HS-27A (cell line): ENCODE measurements at places on chromosomes 11 and 22.

- no peak for DNase-seq
These were observed 7.2 kb downstream of the OSBP2 start for GRCh38 chr22:30701872-30702271.

DNA sequence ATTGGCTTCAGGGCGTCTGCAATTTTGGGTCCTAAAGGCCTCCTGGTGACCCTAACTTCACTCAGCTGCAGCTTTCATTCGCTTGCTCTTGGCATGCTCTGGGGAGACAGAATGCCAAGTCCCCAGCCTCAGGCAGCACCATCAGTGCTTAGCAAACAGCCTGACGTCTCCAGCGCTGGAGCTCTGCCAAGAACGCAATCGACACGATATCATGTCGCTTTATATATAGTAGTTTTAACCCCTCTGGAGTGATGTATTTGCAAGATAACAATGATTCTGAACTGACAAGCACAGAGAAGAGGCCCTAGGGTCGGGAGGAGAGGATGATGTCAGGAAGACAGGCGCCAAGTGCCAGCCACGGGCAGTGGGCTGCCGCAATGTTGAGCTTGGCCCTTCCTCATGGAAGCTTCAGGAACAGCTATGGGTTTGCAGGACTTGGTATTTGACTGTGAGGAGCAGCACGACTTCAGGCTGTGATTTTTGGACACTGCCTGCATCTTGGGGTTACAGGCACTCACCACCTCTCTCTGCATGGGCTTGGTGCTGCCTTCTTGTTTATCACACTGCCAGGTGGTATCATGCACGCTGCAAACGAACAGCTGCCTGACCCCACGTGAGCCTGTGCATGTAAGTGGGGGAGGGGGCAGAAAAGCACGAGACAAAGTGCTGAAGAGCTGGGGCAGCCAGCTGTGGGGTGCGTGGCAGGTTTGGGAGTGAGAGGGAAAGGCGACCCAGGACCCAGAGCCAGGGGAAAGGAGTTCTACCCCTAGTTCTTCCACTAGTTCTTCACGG is 26.1 kb downstream of the B3GAT1 start:
- DNase-seq = no peak

- no peak for DNase-seq
These were observed 866.6 kb downstream of the BRD1 start for GRCh38 chr22:48960980-48961660.

- DNase-seq = no peak
These were observed 53.3 kb downstream of the CERK start for GRCh38 chr22:46684706-46685105.

DNA sequence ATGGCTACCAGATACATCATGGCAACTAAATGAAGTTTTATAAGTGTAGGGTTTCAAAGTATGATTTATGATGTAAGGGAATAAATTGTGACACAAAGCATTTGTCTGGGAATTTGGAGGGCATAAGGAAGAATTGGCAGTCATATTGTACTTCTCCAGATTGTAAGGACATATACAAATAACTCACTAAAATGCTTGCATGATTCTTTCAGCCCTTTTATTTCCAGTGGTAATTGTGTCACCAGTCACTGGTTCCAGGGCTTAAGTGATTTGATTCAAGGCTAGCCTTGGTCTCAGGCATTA is 299.4 kb upstream of the ANO5 start:
- no peak for DNase-seq

DNA sequence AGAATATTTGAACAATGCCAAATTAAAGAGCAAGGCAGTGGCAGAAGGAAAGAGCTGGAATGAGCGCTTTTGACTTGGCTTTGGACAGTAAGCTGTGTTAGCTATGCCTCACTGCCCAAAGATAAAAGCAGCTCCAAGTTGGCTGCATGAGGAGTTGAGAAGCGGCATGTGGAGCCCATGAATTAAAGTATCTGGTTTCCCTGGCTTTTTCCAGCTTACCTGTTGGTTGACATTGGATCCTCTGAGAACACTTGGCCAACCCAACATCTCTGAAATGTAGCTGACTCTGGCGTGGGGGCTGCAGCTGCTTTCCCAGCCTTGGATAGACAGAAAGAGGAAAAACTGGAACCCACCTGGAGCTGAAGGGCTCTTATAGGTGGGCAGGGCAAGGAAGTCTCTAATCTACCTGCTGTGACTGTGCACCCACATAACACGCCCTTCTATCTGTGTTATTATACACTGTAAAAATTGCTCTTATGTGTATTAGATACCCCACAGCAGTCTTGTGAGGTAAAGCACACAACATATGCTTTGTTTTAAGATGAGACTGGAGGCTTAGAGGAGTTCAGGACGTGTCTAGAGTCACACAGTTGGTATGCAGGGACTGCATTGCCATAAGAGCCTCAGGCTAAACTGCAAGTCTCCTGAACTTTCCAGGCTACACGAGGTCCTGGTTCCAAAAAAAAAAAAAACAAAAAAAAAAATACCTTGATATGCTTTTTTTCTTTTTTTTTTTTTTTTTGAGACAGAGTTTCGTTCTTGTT is 5.8 kb downstream of the UBASH3B start:
- DNase-seq = no peak

DNA sequence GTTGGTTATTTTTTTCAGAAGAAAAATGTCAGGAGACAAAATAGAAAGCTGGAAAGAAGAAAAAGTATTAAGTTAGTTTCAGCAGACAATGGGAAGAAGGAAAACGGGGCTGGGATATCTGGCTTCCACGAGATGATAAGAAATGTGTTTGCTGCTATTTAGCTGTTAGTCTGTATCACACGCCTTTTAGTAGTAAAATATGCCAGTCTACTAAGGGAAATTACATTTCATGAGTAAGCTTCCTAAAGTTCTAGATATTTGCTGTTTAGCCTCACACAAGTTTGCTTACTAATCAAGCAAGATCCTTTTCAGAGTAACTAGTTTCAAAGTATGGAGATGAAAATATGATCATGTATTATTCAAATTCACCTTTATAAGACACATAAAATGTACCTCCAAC is 1.5 kb downstream of the OR51B4 start:
- no peak for DNase-seq

DNA sequence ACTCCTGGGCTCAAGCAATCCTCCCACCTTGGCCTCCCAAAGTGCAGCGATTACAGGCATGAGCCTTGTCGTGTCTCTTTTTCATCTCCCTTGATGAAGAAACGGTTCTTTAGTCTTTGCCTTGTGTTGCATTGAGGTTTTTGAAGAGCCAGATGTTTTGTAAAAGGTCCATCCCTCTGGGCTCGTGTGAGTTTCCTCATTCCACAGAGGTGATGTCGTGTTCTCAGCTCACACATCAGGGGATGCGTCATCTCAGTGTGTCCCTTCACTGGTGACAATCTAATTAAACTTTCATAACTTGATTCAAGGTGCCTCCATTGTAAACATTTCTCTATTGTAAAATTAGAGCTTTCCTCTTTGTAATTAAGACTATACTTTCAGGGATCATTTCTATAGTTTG is 29.7 kb upstream of the TEF start:
- DNase-seq = no peak
